Right ventricle myocardium inferior (tissue), 1 donor: ENCODE measurements at places on chromosomes 5 and 9. TPM values are rescaled to one million over a fixed set of nuclear protein-coding genes. Genes with fewer than 3 reads are reported as not detected.

GRCh38 chr5:157447201-157447637 lies 12.8 kb upstream of the NIPAL4 start:
- DNase-seq, result no peak

- DNase-seq, result no peak
Observed at GRCh38 chr9:123119566-123119965, 86.1 kb downstream of the GPR21 start.

- no peak for DNase-seq
Observed at GRCh38 chr5:57804007-57804444, 321.4 kb upstream of the ACTBL2 start.

DNA sequence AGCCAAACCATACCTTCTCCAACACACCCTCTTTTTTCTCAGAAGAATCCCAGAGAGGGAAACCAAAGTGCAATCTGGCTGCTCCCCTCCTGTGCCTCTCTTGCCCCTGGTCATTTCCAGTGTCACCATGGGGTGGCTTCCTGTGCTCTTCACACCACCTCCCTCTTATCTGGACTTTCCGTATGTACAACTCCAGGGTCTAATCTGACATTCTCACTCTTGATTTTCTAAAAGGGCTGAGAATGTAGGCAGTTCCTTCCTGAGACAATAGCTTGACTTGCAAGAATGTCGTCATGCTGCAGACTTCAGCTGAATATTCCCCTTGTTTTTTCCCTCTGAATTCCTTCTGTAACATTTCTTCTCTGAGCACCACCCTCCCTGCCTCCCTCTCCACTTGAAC lies 110.2 kb downstream of the FBXL7 start:
- no peak for DNase-seq

DNA sequence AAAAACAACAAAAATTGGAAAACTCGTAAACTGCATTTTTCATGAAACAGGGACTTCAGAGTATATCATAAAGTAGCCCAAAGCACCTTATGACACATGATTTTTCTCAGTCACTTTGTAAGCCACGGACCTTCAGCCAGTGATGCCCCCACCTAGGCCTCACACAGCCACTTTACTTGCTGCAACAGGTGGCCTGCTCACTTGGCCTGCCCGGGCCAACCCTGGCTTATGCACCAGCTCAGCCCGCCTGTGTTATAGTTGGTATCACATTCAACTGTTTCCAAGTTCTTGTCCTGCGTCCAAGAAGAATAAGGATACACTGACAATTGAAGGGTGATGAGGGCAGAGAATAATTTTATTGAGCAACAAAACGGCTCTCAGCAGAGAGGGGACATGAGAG lies 219.2 kb downstream of the FER start:
- DNase-seq, result no peak

DNA sequence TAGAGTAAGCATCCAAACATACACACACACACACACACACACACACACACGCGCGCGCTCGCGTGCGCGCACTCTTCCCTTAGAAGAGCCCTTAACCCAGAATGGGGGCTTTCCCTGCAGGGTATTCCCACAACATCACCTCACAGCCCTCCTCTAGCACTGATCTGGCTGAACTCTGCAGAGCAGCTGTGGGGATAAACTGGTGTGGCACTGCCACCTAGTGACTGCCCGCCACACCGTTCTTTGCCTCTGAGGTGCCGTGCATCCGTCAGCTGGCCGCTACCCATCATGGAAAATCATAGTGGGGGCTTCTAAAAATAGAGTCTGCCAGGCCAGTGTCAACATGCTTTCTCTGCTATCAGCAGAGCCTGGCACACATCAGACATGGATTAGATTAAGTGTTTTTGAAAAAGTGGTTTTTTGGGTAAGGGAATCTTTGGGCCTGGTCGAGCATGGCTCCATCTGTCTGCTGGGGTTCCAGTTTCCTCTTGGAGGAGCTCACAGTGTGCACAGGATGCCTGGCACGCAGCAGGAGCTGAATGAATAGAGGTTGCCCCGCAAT lies 88.1 kb downstream of the KCNN2 start:
- DNase-seq, result peak; percentile 69

DNA sequence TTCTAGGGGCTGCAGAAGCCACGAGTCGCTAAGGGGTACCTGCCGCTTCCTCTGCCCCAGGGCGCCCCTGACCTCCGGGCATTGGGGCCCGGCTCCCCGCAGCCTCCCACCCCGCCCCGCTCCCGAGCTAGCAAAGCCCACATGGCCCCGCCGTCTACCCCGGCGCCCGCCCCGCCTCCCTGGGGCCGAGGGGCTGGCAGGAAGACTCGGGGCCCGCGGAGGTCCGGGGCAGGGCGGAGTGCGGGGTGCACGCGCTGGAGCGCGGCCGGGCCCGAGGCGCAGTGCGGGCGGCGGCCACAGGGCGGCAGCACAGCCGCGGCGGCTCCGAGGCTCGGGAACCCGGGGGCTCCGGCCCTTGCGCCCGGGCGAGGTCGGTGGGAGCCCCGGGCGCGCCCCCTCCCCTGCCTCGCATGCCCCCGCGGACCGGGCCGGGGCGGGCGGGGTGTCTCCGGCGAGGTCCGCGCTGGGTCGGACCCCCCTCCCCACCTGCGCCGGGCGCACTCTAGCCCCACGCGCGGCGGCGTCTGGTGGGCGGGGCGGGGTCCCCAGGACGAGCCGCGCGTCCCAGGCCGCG lies 6.7 kb downstream of the NRARP start:
- no peak for DNase-seq

DNA sequence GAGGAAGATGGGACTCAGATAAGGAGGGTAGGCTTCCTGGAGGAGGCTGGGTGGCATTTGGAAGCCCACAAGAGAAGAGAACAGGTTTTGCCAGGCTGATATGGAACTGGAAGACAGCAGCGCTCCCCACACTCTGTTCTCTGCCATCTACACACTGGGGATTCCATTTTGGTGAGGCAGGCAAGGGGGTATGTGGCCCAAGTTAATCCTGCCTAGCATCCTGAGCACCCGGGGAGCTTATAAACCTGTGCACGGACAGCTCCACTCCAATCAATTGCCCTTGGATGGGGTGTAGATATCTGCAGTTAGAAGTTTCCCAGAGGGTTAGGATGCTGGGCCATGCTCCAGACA lies 158.8 kb downstream of the MACROH2A1 start:
- no peak for DNase-seq

- DNase-seq, result peak; percentile 93
Observed at GRCh38 chr9:133238272-133238850, 29.3 kb upstream of the OBP2B start.

- no peak for DNase-seq
Observed at GRCh38 chr9:135641047-135641446, 1.7 kb upstream of the GLT6D1 start.

- DNase-seq, result peak; percentile 87
Observed at GRCh38 chr9:127919253-127919815, 2.5 kb upstream of the ST6GALNAC4 start.

DNA sequence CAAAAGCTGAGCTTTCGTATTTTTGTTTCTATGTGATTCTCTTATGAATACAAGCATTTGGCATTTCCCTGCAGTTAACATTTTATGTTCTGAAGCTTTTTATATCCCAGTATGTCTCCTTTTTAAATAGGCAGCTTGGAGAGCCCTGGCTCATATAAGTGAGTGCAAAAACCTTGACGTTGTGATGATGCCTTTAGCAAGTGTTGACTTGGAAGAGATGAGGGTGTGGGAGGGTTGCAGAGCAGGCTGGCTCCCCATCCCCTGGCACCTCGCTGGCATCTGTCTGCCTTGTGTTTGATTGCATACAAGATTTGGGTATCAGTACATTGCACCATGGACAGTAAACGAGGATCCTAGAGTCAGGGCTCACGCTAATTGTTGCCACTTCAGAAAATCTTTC lies 42.1 kb upstream of the DIRAS2 start:
- no peak for DNase-seq

DNA sequence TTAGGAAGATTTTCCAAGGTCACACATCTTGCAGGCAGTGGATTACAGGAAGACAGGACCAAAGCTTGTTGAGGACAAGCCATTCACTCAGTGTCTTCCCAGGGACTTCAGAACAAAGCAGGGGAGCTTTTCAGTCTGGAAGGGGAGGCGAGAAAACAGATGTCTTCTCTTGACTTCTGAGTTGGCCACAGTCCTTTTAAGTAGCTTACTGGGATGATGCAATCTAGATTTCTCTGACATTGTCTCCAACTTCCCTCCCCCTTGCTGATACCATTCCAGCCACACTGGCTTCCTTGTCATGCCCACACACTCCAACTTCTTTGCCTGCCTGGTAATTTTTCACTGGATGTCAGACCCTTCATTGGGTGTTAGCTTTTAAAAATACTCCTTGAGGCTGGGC lies 174.2 kb upstream of the TBC1D2 start:
- no peak for DNase-seq

- no peak for DNase-seq
Observed at GRCh38 chr9:4640027-4640426, 22.1 kb upstream of the PLPP6 start.

GRCh38 chr5:38509185-38509584 lies 47.3 kb downstream of the LIFR start:
- no peak for DNase-seq

Gene DMRT3
- total RNA-seq, result not detected

Gene SPINK6
- total RNA-seq, result not detected

Gene SPATA31A3
- not detected for total RNA-seq

Gene NR2F1
- 1.3 TPM for total RNA-seq
